ENCODE measurements at places on chromosomes 12 and 14.

GRCh38 chr12:54173066-54173726 is 15.6 kb downstream of the SMUG1 start:
- no peak for DNase-seq

- no peak for DNase-seq
Measured at GRCh38 chr12:2058837-2059236, 6.0 kb downstream of the CACNA1C start.

- no peak for DNase-seq
Measured at GRCh38 chr12:74626397-74626796, 88.8 kb downstream of the ATXN7L3B start.

- DNase-seq: no peak
Measured at GRCh38 chr12:29895966-29896365, 112.2 kb upstream of the TMTC1 start.

DNA sequence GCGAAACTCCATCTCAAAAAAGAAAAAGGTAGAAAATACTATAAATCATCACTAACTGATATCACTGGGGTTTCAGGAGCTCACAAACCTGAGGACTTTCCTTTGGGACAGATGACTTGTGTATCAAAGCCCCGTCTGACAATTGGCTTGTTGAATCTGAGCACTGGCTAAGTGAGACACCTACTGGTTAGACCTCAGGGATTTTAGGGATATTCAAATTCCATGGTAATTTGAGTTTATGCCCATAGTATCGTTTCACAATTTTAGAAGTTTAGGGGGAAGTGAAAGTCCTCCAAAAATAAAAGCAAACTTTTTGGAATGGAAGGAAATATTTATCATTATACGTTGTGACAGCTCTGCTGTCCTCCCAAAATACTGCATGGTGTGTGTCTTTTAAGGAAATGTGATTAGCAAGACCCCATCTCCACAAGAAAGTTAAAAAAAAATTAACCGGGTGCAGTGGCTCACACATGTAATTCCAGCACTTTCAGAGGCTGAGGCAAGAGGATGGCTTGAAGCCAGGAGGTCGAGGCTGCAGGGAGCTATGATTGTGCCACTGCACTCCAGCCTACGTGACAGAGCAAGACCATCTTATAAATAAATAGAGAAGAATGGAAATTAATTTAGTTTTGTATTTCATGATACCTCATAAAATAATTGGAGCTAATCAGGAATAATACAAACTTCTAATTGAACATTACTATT is 49.2 kb downstream of the FBXL14 start:
- DNase-seq: peak; percentile 20

DNA sequence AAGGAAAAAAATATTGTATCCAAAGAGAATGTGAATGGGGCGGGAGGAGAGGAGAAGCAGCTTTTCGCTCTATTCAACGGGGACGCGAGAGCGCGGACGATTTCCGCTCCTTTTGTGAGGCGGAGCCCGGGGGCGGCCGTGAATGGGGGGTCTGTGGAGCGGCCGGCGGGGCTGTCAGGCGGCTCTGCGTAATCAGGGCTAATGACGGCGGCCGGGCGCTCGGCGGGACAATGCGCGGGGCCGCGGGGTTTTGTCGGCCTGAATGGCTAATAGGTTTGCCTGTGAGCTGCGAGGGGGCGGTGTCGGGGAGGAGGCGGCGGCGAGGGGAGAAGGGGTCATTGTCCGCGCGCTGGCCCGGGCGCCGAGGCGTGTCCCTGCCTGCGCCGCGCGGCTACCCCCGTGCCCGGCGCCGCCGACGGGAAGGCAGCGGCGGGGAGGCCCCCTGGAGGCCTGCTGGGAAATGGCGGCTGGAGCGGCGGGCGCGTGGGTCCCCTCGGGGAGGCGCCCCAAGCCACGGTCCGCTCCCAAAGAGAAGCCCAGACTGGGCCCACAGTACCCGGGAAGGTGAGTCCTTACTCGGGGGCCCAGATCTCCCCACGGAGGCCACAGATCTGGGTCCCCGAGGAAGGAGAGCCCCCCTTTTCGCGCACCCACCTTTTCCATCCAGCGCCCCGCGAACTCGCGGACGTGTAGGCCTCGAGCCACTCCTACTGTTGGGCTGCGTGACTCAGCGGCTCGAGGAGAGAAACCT is 6.0 kb downstream of the SIX6 start:
- no peak for DNase-seq

DNA sequence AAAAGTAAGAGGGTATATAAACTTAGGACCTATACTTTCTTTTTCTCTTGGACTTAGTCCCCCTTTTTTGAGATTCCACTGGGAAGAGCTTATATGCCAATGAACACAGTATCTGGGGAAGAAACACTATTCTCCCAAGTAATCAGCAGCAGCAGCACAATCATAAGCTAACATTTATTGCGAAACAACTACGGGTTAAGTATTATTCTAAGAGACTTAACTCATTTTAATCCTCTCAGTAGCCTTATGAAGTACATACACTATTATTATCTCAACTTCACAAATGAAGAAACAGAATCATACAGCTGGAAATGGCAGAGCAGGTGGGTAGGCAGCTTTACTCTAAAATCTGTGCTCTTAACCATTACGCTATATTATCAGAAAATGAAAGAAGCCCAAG is 27.9 kb downstream of the BAZ2A start:
- no peak for DNase-seq

DNA sequence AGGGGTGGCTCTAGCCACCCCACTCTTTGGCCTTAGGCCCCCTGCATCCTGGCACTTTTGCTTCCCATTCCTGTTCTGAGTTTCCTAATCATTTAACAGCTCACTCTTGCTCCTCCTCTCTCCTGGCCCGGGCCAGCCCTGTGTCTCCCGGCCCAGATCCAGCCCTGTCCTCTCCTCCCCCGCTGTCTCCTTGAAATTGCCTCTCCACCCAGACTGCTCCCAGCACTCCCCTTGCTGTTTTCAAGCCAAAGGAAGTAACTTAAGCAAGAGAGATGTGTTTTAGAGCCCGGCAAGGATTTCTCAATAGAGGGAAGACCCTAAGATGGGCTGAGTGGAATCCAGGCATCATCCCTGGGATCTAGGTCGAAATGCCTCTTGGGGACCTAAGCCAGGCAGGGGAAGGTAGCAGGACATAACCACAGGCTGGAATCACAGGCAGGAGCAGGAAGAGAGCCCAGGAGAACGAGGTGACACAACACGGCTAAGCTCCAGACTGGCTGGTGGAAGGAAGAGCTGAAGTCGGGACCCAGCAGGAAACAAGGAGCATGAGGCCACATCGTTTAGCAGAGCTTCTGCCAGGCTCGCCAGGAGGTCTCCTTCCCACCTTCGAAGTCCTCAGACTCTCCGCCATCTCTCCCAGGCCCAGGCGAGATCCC is 2.0 kb upstream of the LRP1-AS start:
- DNase-seq: no peak

GRCh38 chr12:6966351-6966750 is 4.1 kb downstream of the PHB2 start:
- no peak for DNase-seq

GRCh38 chr12:106625976-106626375 is 43.2 kb downstream of the RFX4 start:
- no peak for DNase-seq

GRCh38 chr12:106114447-106115068 is 24.2 kb downstream of the NUAK1 start:
- DNase-seq: no peak

DNA sequence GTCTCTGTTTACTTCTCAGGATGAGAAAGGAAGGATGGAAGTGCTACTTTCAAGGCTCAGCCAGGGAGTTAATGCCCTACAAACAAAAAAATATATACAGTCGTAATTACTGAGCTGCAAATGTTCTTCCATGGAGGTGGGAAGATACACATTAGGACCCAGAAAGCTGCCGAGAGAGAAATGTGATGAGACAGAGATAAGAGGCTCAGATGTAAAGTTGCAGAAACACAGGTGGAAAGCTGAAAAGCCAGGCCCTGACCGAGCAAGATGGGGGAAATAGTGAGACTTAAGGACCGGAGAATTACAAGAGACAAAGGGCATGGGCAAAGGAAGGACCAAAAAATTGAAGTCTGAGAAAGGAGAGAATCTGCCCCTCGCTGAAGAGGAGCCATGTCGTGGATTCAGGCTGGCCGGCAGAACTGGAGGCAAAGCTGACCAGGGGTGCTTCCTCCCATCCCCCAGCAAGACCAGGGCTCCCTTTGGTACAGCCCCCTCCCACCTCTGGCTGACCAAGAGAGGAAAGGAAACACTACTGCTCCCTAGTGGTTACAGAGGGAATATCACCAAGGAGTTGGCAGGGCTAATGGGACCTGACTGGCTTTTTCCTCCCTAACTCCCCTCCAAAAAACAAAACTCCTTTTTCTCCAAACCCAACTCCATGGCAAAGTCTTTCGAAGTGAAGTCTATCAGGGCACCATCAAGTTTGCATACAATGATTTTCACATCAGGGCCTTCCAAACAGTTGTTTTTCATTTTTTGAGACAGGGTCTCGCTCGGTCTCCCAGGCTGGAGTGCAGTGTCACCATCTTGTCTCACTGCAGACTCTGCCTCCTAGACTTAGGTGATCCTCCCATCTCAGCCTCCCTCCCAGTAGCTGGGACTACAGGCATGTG is 12.1 kb downstream of the ZFHX2 start:
- DNase-seq: peak; percentile 30

GRCh38 chr12:56146492-56147460 is 5.6 kb upstream of the MYL6B start:
- DNase-seq: no peak

- no peak for DNase-seq
Measured at GRCh38 chr12:51694146-51694545, 103.1 kb downstream of the SCN8A start.

DNA sequence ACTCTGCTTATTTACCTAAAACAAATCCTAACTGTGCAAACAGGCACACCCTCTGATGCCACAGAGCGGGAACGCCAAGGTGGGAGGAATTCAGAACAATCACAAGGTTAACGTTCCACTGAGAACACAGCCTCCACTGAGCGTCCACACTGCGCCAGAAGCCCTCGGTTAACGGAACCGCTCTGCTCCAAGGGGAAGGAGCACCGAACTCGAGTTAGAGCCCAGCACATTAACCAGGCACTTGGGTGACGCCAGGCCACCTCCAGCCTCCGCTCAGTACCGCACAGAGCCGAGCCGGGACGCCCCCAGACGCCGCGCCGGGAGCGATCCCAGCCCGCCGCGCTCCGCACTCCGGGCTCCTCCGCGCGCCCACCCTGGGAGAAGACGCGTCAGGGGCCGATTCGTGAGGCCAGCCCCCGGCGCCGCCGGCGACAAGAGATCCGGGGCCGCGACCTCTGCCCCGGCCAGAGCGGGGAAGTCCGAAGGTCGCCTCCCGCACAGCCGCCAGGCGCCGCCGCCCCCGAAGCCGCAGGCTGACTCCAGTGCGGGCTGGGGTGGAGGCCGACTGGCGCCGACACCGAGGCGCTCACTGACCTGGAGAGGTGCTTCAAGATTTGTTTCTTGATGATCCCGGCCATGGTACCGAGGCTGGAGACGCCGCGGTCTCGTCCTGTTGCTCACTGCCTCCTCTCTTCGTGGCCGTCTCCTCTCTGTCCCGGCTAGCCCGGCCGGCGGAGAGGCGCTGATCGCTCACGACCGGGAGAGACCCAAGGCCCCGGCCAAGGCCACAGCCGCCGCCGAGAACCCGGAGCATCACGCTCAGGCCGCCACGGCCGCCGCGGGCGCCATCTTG is 450 bp downstream of the BLTP3B start:
- no peak for DNase-seq

- DNase-seq: no peak
Measured at GRCh38 chr12:55647027-55647426, 10.3 kb downstream of the OR10P1 start.

GRCh38 chr14:66380143-66380542 is 106.0 kb upstream of the CCDC196 start:
- no peak for DNase-seq

- DNase-seq: peak; percentile 28
Measured at GRCh38 chr14:97046967-97047366, 249.8 kb downstream of the VRK1 start.

GRCh38 chr12:32568228-32568627 is 110.9 kb upstream of the DNM1L start:
- DNase-seq: no peak

GRCh38 chr12:607541-608001 is 55.7 kb downstream of the NINJ2 start:
- DNase-seq: peak; percentile 46

GRCh38 chr14:99284254-99285004 is 12.4 kb upstream of the BCL11B start:
- DNase-seq: no peak

GRCh38 chr12:116813271-116814041 is 67.8 kb downstream of the HRK start:
- DNase-seq: no peak

- DNase-seq: no peak
Measured at GRCh38 chr12:16587514-16587913, 18.4 kb downstream of the LMO3 start.

DNA sequence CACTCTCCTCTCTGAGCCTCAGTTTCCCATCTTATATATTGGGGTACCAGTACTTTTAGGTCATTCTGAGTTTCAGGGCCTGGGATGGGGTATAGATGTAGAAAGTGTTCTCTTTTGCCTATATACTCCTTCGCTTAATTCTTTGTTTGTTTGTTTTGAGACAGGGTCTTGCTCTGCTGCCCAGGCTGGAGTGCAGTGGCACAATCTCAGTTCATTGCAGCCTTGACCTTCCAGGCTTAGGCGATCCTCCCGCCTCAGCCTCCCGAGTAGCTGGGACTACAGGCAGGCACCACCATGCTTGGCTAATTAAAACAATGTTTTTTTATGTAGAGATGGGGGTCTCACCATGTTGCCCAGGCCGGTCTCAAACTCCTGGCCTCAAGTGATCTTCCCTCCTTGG is 152.1 kb downstream of the AACS start:
- DNase-seq: no peak

GRCh38 chr14:79354336-79354735 is 857.0 kb downstream of the DIO2 start:
- DNase-seq: no peak

DNA sequence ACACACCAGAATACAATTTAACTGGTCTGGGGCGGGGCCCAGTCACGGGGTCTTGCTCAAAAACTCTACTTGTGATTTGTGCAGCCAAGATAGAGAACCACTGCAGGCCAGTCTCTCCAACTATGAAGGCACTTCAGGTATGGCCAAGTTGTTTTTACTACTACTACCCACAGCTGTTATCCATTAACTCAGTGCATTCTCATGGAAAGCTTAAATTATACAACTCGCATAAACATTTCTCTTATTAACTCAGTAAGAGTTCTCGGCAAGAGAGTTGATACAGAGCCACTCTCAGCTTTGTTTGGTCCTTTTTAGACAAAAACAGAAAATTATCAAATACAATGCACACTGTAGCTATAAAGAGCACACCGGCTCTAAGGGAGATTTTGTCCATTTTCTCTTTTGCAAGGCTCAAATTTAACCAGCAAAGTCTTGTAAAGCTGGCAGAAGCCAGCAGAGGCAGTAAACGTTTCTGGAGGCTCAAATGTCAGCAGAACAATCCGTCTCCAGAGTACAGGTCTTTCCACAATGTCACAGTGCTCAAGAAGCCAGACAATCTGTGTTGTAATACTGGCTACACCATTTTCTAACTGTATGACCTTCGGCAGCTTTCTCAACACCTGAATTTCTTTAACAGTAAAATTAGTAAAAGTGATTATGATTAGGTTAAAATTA is 85.9 kb downstream of the PTGER2 start:
- DNase-seq: no peak

- DNase-seq: no peak
Measured at GRCh38 chr14:24894583-24895242, 155.2 kb downstream of the STXBP6 start.

Data from NCI-H446 treated with DMSO at 0.1 percent for 48 hours (cell line).